ENCODE measurements at places on chromosomes 6 and 20. TPM values are rescaled to one million over a fixed set of nuclear protein-coding genes. Genes with fewer than 3 reads are reported as not detected.

Gene ENPP5
- total RNA-seq, result 1.4 TPM

Gene SIM1
- total RNA-seq, result not detected

DNA sequence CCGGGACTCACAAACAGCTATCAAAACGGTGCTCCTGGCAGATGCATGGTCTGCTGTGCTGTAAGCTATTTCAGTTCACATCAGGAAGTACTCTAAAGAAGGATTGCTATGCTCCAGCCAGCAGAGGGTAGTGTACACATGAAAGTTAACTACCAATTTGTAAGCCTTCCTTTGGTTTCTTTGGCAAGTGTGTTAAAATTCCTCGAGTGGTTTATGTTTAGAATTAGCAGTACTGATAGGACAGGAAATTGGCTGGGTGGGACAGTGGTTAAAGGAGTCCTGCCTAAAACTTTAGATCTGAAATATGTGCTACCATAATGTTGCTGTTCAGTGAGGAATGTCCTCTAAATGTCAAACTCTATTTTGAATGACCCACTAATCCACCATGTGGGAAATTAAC, 47.4 kb downstream of the TRMT11 start:
- no peak overlapping the region for H3K4me3 ChIP-seq
- no peaks in the 10 kb centered on the region for H3K36me3 ChIP-seq
- H3K27me3 ChIP-seq, result no peaks in the 10 kb centered on the region
- peak; percentile 90 for DNase-seq
- peaks cover 6% of the 10 kb centered on the region for H3K4me1 ChIP-seq

- no peak overlapping the region for H3K27ac ChIP-seq
- no peak overlapping the region for H3K4me3 ChIP-seq
- no peaks in the 10 kb centered on the region for H3K36me3 ChIP-seq
- no peaks in the 10 kb centered on the region for H3K27me3 ChIP-seq
- peaks cover 10% of the 10 kb centered on the region for H3K4me1 ChIP-seq
Measured at GRCh38 chr20:54293526-54293925, 85.6 kb downstream of the PFDN4 start.

DNA sequence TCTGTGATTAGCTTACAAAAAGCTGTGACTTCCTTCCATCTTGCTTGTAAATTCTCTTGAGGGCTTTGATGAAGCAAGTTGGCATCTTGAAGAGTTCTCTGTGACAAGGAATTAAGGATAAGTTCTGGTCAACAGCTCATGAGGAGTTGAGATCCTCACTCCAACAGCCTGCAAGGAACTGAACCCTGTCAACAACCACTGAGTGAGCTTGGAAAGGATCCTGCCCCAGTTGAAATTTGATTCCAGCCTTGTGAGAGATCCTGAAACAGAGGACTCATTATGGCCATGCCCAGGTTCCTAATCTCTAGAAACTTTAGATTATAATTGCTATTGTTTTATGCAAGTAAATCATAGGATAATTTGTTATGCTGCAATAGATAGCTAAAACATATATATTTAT, 133.7 kb downstream of the PTCHD4 start:
- H3K36me3 ChIP-seq, result no peaks in the 10 kb centered on the region
- no peaks in the 10 kb centered on the region for H3K27me3 ChIP-seq
- H3K4me3 ChIP-seq, result no peak overlapping the region
- H3K4me1 ChIP-seq, result no peaks in the 10 kb centered on the region
- H3K27ac ChIP-seq, result no peak overlapping the region
- DNase-seq, result no peak

GRCh38 chr6:44297063-44298038, 15.8 kb downstream of the AARS2 start:
- peak overlapping the region; percentile 33 for H3K4me3 ChIP-seq
- DNase-seq, result no peak
- H3K36me3 ChIP-seq, result no peaks in the 10 kb centered on the region
- H3K4me1 ChIP-seq, result peaks cover 12% of the 10 kb centered on the region
- peaks cover 43% of the 10 kb centered on the region for H3K27me3 ChIP-seq
- H3K27ac ChIP-seq, result no peak overlapping the region

Gene LSM2
- total RNA-seq, result 43.8 TPM

Gene BCAS1
- 0.31 TPM for total RNA-seq

Gene CFAP61
- not detected for total RNA-seq

GRCh38 chr6:166947251-166947650, 9.1 kb downstream of the RNASET2 start:
- H3K4me3 ChIP-seq, result no peak overlapping the region
- no peaks in the 10 kb centered on the region for H3K27me3 ChIP-seq
- no peaks in the 10 kb centered on the region for H3K36me3 ChIP-seq
- H3K4me1 ChIP-seq, result no peaks in the 10 kb centered on the region

Gene SASH1
- total RNA-seq, result 13.3 TPM

Gene PROCR
- total RNA-seq, result 39.5 TPM

Gene TINAG
- total RNA-seq, result not detected

GRCh38 chr20:24098886-24099285, 110.3 kb upstream of the GGTLC1 start:
- no peaks in the 10 kb centered on the region for H3K36me3 ChIP-seq
- H3K27ac ChIP-seq, result peak overlapping the region; percentile 68
- no peak for DNase-seq
- peaks cover 39% of the 10 kb centered on the region for H3K4me1 ChIP-seq
- peaks cover 5% of the 10 kb centered on the region for H3K27me3 ChIP-seq

- H3K4me1 ChIP-seq, result peaks cover 23% of the 10 kb centered on the region
- peak; percentile 82 for DNase-seq
- peak overlapping the region; percentile 75 for H3K27ac ChIP-seq
- H3K27me3 ChIP-seq, result no peaks in the 10 kb centered on the region
- peaks cover 5% of the 10 kb centered on the region for H3K36me3 ChIP-seq
Measured at GRCh38 chr6:143806282-143807102, 36.6 kb upstream of the LTV1 start.

DNA sequence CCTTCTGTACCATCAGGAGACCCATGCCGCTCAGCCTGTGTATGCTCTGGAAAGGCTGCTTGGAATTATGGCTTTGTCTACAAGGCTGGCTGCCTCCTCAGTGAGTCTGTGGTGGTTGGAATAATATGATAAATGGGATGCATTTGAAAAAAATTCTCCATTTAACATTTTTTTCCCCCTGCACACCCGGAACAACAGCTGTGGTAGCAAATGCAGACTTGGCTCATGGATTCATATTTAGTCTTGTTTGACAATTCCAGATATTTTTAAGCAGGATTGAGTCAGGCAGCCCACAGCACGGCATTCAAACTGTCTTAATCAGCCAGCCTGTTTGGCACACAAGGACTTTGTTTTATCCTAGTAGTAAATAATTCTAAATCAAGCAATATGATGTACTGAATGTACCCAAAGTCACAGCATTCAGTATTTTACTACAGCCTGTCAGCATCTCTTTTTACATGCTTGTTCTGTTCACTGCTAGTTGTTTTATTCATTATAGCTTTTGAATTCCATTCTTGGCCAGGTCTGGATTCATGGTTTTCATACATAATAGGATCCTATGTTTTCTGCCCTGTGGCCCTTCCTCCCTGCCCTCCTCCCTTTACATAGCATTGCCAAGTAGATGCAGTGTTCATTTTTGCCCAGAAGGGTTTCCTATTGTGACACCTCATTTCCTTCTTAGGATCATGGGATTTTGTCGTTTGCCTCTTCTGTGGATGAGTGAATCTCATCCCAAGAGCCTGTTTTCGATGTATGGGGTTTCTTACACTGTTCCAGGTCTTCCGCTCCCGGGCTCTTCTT, 68.1 kb downstream of the LRRC1 start:
- H3K4me1 ChIP-seq, result peaks cover 19% of the 10 kb centered on the region
- no peaks in the 10 kb centered on the region for H3K27me3 ChIP-seq
- DNase-seq, result peak; percentile 95
- H3K36me3 ChIP-seq, result no peaks in the 10 kb centered on the region
- no peak overlapping the region for H3K27ac ChIP-seq

DNA sequence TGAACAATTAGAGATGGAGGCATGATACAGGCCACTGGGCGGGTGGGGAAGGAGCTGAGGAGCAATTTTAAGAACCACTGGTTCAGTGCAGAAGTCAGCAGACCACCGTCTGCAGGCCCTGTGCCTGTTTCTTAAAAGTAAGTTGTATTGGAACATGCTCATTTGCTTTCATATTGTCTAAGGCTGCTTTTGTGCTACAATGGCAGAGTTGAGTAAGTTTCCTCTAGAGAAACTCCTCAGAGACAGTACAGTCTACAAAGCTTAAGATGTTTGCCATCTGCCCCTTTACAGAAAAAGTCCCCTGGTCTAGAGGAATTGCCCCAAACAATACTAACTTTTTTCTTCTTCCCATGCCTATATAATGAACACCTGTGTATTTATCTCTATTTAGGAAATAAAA, 28.5 kb upstream of the UBE2J1 start:
- no peaks in the 10 kb centered on the region for H3K4me1 ChIP-seq
- no peaks in the 10 kb centered on the region for H3K36me3 ChIP-seq
- H3K27ac ChIP-seq, result no peak overlapping the region
- H3K27me3 ChIP-seq, result peaks cover 5% of the 10 kb centered on the region
- no peak overlapping the region for H3K4me3 ChIP-seq

DNA sequence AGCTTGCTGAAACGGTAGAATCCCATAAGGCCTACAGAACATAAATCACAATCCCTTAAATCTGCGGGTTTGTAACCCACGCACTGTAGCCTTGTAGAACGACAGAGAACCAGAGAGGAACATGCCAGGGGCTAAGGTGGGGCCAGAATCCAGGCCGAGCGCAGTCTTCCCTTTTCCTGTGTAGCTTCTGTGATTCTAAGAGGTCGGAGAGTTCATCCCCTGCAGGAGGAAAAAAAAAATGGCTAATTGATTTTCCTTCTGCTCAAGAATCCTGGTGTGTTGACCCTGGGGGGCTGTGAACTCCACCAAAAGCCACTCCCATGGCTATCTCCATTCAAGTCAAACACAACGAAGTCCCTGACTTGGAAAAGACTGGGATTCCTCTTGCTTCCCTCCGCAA, 96.3 kb downstream of the SPTLC3 start:
- peaks cover 11% of the 10 kb centered on the region for H3K4me1 ChIP-seq
- no peaks in the 10 kb centered on the region for H3K36me3 ChIP-seq
- H3K27ac ChIP-seq, result no peak overlapping the region

DNA sequence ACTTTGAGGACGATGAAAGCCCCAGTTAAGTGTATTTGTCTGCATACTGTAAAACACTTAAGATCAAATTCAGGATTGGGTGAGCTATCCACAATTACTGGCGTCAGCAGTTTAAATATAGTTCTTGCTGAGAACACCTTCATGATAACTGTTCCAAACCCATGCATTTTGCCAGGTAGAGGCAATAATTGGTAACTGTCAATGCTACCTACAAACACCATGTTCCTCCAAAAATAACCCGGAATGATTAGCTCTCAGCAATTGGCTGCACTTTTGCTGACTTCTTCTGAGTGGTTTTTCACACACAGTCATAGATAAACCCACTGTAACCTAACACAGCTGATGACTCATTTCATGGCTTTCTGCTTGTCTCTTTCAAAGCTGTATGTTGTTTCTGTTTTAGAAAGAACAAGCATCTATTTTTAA, 1358.6 kb upstream of the GJE1 start:
- no peaks in the 10 kb centered on the region for H3K36me3 ChIP-seq
- no peak overlapping the region for H3K4me3 ChIP-seq
- H3K27ac ChIP-seq, result no peak overlapping the region
- no peaks in the 10 kb centered on the region for H3K27me3 ChIP-seq

DNA sequence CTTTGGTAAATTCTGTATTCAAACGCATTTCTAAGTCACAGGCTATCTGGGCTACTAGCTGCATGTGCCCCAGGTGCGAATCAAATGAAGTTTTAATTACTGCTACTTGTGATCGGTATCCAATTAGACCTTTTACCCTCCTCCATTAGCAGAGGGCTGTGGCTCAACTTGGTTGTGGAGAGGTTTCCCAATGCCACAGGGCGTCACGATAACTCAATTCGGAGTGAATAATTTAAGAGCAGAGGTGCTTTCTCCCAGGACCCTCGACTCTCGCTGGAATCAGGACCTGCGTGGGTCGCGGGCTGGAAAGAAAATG, 640 bp downstream of the SAYSD1 start:
- H3K27me3 ChIP-seq, result no peaks in the 10 kb centered on the region
- H3K27ac ChIP-seq, result peak overlapping the region; percentile 82
- H3K4me1 ChIP-seq, result peaks cover 3% of the 10 kb centered on the region
- peak overlapping the region; percentile 77 for H3K4me3 ChIP-seq
- H3K36me3 ChIP-seq, result peaks cover 3% of the 10 kb centered on the region
- DNase-seq, result no peak

DNA sequence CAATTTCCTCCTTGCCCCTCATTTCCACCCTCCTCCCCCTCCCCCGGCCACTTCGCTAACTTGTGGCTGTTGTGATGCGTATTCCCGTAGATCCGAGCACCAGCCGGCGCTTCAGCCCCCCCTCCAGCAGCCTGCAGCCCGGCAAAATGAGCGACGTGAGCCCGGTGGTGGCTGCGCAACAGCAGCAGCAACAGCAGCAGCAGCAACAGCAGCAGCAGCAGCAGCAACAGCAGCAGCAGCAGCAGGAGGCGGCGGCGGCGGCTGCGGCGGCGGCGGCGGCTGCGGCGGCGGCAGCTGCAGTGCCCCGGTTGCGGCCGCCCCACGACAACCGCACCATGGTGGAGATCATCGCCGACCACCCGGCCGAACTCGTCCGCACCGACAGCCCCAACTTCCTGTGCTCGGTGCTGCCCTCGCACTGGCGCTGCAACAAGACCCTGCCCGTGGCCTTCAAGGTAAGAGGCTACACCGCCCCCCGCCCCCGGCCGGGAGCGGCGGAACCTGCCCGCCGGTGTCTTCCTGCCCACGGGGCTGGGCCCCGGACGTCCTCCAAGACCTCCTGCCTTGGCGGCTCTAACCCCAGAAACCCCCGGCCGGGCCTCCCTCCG, 44.9 kb upstream of the SUPT3H start:
- peak; percentile 55 for DNase-seq
- H3K27ac ChIP-seq, result peak overlapping the region; percentile 88
- peak overlapping the region; percentile 86 for H3K4me3 ChIP-seq

GRCh38 chr6:157263146-157263545, 60.2 kb downstream of the TMEM242 start:
- no peak for DNase-seq
- H3K27me3 ChIP-seq, result no peaks in the 10 kb centered on the region

Gene TFAP2D
- total RNA-seq, result not detected

Gene C4A
- total RNA-seq, result 3.8 TPM

DNA sequence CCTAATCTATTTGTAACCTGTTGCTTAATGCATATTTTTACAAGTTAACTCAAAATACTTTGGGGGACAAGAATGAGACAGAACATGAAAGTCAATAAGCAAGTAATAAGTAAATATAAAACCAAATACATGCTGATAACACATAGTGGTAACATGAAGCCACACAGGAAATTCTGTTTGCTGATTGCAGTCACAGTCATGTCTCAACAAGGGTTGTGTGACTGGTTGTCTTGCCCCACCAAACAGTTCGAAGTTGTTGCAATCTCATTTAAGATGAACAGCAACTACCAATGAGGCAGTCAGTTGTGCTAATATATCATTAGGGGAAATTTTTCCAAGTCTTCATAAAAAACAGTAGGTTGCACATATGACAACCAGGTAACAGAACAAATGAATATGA, 14.5 kb downstream of the CD24 start:
- no peaks in the 10 kb centered on the region for H3K36me3 ChIP-seq
- H3K4me1 ChIP-seq, result no peaks in the 10 kb centered on the region
- H3K27me3 ChIP-seq, result no peaks in the 10 kb centered on the region
- DNase-seq, result no peak

Measured in astrocyte (in vitro differentiated cells and primary cell).